MCF 10A (cell line): ENCODE measurements at places on chromosomes 13 and 19. TPM values are rescaled to one million over a fixed set of nuclear protein-coding genes. Genes with fewer than 3 reads are reported as not detected.

DNA sequence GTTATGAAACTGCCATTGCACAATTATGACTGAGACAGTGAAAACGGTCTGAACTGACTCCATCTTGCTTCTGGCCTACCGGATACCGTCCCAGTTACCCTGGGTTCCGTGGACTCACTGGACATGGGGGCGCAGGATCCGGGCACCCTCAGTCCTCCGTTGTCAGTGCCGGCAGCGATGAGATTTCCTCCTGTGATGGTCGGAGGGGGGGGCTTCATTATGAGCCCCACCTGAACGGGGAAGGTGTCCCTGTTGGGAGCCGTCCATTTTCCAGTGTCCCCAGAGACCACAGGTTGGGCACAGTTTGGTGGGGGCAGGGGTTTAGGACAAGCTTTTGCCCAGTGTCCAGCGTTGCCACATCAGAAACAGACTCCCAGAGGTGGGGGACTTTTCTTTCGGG lies 23.4 kb downstream of the TMEM255B start:
- H3K4me3 ChIP-seq = no peak overlapping the region
- DNase-seq = no peak
- H3K27me3 ChIP-seq = no peaks in the 10 kb centered on the region

SIGLECL1 gene
- total RNA-seq = not detected in 2 replicates

GRCh38 chr19:57016076-57016475 lies 103.7 kb upstream of the USP29 start:
- H3K36me3 ChIP-seq = no peaks in the 10 kb centered on the region
- no peak overlapping the region for H3K4me3 ChIP-seq
- H3K4me1 ChIP-seq = no peaks in the 10 kb centered on the region
- DNase-seq = no peak
- no peak overlapping the region for H3K27ac ChIP-seq

DNA sequence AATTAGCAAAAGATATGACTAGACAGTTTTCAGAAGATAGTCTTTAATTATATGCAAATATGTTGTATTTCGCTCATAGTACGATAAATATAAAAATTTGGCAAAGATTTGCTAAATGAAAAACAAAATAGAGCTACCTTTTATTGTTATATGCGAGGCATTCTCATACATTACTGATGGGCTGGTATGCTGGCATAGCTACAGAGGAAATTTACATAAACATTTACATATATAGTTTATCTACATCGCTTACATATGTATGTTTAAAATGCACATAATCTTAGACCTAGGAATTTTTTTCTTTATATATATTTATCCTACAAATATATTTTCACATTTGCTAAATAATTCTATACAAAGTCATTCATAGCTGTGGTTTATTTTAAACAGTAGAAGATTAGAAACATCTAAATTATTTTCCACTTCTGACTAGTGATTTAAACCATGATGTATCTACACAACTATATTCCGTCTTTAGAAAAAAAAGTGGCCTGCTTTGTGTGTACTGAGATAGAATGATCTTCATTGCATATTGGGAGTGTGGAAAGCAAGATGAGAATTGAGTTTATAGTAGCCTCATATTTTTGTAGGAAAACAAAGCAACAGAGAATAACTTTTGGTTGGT lies 1345.0 kb upstream of the SLC10A2 start:
- H3K4me3 ChIP-seq = no peak overlapping the region
- no peak overlapping the region for H3K27ac ChIP-seq
- no peaks in the 10 kb centered on the region for H3K36me3 ChIP-seq
- H3K4me1 ChIP-seq = no peaks in the 10 kb centered on the region
- H3K27me3 ChIP-seq = no peaks in the 10 kb centered on the region

DNA sequence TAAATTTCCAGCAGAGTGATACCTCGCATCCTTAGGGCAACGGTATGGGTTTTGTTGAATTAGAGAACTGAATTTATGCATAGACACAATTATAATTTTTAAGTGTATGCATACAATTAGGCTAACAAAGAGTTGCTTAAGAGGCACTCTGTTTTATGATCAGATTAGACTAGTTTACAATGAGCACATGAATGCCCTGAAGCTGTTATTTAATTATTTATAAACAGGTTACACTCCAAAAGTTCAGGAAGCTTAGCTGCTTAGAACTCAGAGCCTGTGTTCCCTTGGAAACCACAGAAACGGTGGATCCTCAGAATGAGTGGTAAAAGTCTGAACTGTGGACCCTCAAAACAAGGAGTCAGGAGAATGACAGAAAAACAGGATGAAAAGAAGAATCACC lies 72.5 kb upstream of the FBXL3 start:
- no peak overlapping the region for H3K4me3 ChIP-seq
- no peaks in the 10 kb centered on the region for H3K4me1 ChIP-seq
- H3K36me3 ChIP-seq = peaks cover 17% of the 10 kb centered on the region
- H3K27ac ChIP-seq = no peak overlapping the region
- no peaks in the 10 kb centered on the region for H3K27me3 ChIP-seq

GRCh38 chr13:46995874-46996273 lies 99.0 kb upstream of the HTR2A start:
- H3K4me1 ChIP-seq = no peaks in the 10 kb centered on the region
- no peaks in the 10 kb centered on the region for H3K27me3 ChIP-seq
- no peak overlapping the region for H3K4me3 ChIP-seq
- no peaks in the 10 kb centered on the region for H3K36me3 ChIP-seq
- no peak for DNase-seq

- H3K36me3 ChIP-seq = peaks cover 56% of the 10 kb centered on the region
- no peaks in the 10 kb centered on the region for H3K27me3 ChIP-seq
- no peaks in the 10 kb centered on the region for H3K4me1 ChIP-seq
- DNase-seq = no peak
- no peak overlapping the region for H3K4me3 ChIP-seq
- no peak overlapping the region for H3K27ac ChIP-seq
These were observed 8.5 kb downstream of the ACTMAP start for GRCh38 chr19:40741527-40742390.

ZNF71 gene
- 4.0 and 5.9 TPM in 2 replicates for total RNA-seq

PRDX2 gene
- total RNA-seq = 224 and 295 TPM in 2 replicates

C19orf73 gene
- 2.4 and 3.2 TPM in 2 replicates for total RNA-seq

SIGLEC8 gene
- not detected in 2 replicates for total RNA-seq

GRCh38 chr13:114087430-114087829 lies 45.0 kb downstream of the RASA3 start:
- DNase-seq = no peak
- no peaks in the 10 kb centered on the region for H3K4me1 ChIP-seq
- H3K27me3 ChIP-seq = no peaks in the 10 kb centered on the region
- H3K36me3 ChIP-seq = peaks cover 5% of the 10 kb centered on the region

PRX gene
- 2.1 and 2.4 TPM in 2 replicates for total RNA-seq

- H3K4me3 ChIP-seq = no peak overlapping the region
- no peaks in the 10 kb centered on the region for H3K27me3 ChIP-seq
- H3K4me1 ChIP-seq = no peaks in the 10 kb centered on the region
- peaks cover 6% of the 10 kb centered on the region for H3K36me3 ChIP-seq
- H3K27ac ChIP-seq = no peak overlapping the region
- DNase-seq = no peak
These were observed 366.6 kb downstream of the DNAJC15 start for GRCh38 chr13:43389983-43390382.

CELF5 gene
- total RNA-seq = 0.17 and 0.30 TPM in 2 replicates

DNA sequence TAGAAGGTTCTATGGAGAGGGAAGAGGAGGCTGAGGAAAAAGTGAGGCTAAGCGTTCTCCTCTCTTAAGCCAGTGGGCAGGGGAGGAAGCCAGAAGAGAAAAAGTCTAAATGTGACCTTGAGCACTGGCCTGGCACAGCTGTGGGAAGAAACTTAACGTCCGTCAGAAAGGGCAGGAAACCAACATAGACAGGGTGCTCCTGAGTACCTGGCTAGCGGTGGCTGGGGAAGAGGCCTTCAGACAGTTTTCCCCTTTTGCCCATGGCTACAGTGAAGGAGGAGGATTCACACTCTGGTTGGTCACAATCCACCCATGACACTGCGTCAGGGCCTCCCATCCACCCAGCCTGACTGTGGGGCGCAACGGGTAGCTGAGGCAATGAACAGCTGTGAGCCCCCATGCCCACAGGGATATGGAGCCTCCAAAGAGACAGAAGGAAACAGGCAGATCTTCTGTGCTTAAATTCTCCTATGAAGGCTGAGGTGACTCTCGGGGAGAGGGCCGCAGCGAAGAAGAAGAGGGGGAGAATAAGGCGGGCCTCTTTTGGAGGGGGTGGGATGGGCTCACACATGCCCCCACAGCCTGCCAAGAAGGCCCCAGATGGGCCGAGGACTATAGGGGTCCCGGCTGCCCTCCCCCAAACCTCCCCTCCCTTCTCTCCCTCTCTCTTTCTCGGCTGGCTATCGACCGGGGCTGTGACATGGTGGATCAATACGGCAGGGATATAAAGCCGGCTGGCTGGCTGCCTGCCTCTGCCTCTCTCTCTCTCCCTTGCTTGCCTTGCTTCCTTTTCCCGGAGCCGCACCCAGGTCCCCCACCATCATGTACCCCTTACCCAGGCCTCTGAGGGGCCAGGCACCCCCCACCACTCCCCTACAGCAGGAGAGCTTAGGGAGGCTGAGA lies 19.8 kb upstream of the POU2F2 start:
- peaks cover 69% of the 10 kb centered on the region for H3K27me3 ChIP-seq
- no peak for DNase-seq
- H3K27ac ChIP-seq = no peak overlapping the region
- peaks cover 6% of the 10 kb centered on the region for H3K4me1 ChIP-seq

DNA sequence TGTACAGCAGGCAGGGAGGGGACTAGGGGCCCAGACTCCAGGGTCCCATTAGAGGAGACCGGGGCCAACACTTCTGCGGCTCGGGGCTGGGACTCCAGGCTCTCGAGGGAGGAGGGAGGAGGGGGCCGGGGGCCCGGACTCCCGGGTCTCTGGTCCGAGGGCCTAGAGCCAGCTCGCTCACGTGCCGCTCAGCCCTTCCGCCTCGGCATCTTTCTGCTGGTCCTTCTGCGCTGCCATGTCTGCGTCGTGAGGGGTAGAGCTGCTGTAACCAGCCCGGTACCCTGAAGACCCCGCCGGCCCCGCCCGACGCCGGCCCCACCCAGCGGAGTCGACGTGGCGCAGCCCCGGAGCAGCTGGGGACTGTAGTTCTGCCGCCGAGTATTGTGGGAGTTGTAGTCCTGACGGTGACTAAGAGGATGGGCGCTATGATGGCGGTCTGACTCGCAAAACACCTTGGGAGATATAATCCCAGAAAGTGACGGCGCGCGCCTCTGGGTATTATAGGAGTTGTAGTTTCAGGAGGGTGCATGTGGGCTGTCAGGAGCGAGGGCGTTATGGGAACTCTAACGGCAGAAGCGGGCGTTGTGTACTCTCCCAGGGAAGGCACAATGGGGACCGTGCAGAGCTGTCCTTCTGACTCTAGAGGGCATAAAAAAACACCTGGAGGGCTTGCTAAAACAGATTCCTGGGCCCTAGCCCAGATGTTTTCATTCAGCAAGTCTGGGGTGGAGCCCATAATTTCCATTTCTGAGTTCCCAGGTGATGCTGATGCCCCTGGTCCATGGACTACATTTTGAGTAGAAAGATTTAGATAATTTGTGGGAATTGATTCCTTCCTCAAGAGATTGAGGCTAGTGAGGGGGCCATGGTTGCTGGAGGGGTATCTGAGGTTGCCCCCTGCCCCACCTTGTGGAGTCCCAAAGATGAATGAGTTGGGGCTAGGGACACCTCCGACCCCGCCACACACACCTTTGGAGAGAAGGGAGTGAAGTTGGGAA lies at the start of gene RABAC1:
Gene RABAC1, minus strand, starts transcription at position 266 of the 998 bp plus-strand sequence. Its CDS starts 29 bp downstream, at position 237.
- peaks cover 14% of the 10 kb centered on the region for H3K36me3 ChIP-seq
- peak within 1 kb of the TSS; percentile 78 for H3K27ac ChIP-seq
- H3K4me3 ChIP-seq = peak within 1 kb of the TSS; percentile 74

DNA sequence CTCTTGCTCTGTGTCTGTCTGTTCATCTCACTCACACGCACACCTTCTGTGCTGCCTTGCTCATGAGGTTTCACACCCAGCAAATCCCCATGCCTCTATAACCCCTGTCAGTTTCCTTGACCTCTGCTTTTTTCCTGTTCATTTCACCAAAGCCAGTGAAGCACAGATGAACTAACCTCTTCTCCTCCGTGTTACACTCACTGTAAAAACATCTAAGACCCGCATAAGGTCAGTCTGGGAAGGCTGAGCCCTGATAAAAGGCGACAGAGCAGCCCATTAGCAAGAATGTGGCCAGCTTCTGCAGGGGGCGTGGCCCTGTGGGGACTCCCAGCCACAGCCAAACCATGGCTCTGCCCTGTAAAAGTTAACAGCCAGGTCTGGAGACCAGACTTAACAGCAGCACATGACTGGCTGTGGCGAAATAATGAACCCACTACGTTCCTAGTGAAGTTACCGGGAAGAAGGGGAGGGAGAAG lies 42.8 kb upstream of the NPAS1 start:
- DNase-seq = no peak
- H3K36me3 ChIP-seq = peaks cover 26% of the 10 kb centered on the region
- no peak overlapping the region for H3K4me3 ChIP-seq

GRCh38 chr19:46297700-46298478 lies 1.0 kb downstream of the HIF3A start:
- no peaks in the 10 kb centered on the region for H3K27me3 ChIP-seq
- H3K4me3 ChIP-seq = no peak overlapping the region
- no peak for DNase-seq
- no peaks in the 10 kb centered on the region for H3K36me3 ChIP-seq

DNA sequence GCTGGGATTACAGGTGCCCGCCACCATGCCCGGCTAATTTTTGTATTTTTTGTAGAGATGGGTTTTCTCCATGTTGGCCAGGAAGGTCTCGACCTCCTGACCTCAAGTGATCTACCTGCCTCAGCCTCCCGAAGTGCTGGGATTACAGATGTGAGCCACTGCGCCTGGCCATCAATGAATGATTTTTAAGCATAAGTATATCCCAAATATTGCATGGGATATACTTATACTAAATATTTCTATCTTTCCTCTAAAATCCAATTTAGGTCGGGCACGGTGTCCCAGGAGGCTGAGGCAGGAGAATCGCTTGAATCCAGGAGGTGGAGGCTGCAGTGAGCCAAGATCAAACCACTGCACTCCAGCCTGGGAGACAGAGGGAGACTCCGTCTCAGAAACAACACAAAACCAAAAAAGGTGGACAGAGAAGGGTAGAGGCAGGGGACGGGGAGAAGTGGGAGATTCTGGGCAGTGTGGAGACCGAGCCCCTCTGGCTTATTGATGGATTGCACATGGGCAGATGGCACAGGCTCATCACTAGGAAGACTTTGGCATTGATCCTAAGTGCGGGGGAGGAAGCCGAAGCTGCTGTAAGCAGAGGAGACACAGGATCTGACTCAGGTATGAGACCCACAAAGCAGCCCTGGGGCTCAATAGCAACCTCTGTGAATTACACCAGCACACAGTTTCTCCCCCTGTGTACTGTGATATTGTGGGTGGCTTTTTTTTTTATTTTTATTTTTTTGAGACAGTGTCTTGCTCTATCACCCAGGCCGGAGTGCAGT lies 13.5 kb downstream of the ARRDC5 start:
- DNase-seq = peak; percentile 99
- no peaks in the 10 kb centered on the region for H3K36me3 ChIP-seq
- H3K4me3 ChIP-seq = no peak overlapping the region
- H3K27ac ChIP-seq = no peak overlapping the region
- H3K27me3 ChIP-seq = no peaks in the 10 kb centered on the region

GRCh38 chr13:100211016-100211710 lies 122.3 kb downstream of the PCCA start:
- DNase-seq = no peak
- H3K4me1 ChIP-seq = peaks cover 43% of the 10 kb centered on the region
- no peaks in the 10 kb centered on the region for H3K27me3 ChIP-seq
- no peak overlapping the region for H3K4me3 ChIP-seq

ZNF296 gene
- 2.0 and 2.7 TPM in 2 replicates for total RNA-seq
